M059J (cell line): ENCODE measurements at places on chromosomes 1 and 21. TPM values are rescaled to one million over a fixed set of nuclear protein-coding genes. Genes with fewer than 3 reads are reported as not detected.

TSTD1 gene
- total RNA-seq, result 0.27 and 0.44 TPM in 2 replicates

IGSF9 gene
- total RNA-seq, result 0.25 and 0.32 TPM in 2 replicates

SPRR1A gene
- total RNA-seq, result not detected in 2 replicates

LY9 gene
- total RNA-seq, result not detected in 2 replicates

WDR64 gene
- total RNA-seq, result not detected in 2 replicates

GNAT2 gene
- 0.12 TPM in 1 of 2 replicates, not detected in the other for total RNA-seq

KRTAP13-1 gene
- not detected in 2 replicates for total RNA-seq

UBXN10 gene
- total RNA-seq, result not detected in 2 replicates

LAMB3 gene
- total RNA-seq, result 31.5 and 62.2 TPM in 2 replicates

CD53 gene
- total RNA-seq, result 0.15 and 0.30 TPM in 2 replicates

CD1E gene
- total RNA-seq, result not detected in 2 replicates

NDC1 gene
- 34.0 and 48.1 TPM in 2 replicates for total RNA-seq

PNRC2 gene
- total RNA-seq, result 89.5 and 148 TPM in 2 replicates

WLS gene
- 43.9 and 47.3 TPM in 2 replicates for total RNA-seq

DDI2 gene
- total RNA-seq, result 17.4 and 19.4 TPM in 2 replicates

LMX1A gene
- not detected in 2 replicates for total RNA-seq

S100A5 gene
- not detected in 2 replicates for total RNA-seq

A3GALT2 gene
- total RNA-seq, result not detected in 2 replicates
